ENCODE measurements at places on chromosomes 4 and X. TPM values are rescaled to one million over a fixed set of nuclear protein-coding genes. Genes with fewer than 3 reads are reported as not detected.
A peak's percentile ranks its signal among the peaks of the same experiment; 100 is the strongest.

DNA sequence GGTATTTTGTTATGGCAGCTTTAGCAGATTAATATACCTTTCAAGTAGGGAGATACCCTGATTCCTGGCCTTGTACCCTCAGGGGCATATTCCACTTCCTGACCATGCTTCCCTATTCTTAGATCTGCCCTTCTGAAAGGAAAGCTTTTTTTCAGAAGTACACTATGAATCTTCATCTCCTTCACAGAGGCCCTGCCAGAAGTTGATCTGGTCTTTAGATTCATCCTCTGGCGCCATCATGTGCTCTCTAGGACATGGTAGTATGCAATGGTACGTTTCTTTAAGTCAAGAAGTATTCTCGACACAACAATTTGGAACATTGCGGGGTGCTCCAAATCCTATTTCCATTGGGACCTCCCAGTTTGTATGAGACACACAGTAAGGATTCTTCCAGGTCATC, 39.6 kb upstream of the DIPK2B start:
- DNase-seq: no peak

GRCh38 chrX:9557091-9557490, 92.2 kb downstream of the TBL1X start:
- DNase-seq: no peak

DNA sequence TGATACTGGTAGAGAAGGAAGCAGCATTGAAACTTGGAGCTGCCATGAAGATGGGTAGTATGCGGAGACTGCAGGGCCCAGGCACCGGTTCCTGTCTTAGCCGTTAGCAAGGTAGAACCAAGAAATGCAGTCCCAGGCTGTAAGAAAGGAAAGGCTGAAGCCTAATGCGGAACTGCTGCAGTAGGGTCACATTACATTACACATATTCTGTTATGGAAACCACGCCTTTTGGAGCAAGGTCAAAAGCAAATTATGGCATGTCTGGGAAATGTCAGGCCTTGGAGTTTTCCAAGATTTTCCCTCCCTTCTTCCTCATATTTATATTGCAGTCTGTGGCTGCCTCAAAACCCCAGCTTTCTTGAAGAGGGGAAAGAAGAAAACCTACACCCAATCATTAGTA, 204.8 kb upstream of the RASGEF1B start:
- no peak for DNase-seq

GRCh38 chrX:153900831-153901752, 3.4 kb upstream of the AVPR2 start:
- peak; percentile 35 for DNase-seq

DNA sequence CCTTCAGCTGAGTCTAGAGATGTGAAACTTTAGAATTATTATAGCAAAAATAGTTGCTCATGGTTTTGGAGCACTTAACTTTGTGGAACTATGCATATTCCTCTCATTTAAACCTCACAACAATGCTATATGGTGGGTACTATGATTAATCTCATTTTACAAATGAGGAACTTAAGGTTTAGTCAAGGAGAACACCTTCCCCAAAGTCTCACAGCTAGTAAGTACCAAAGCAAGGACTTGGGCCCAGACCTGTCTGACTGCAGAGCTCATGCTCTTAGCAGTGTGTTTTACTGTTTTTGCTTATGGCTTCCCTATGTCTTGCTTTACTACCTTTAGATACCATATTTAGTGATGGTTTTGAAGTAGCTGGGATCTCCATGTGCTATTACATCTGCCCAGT, 5.1 kb downstream of the UBE2A start:
- DNase-seq: no peak

DNA sequence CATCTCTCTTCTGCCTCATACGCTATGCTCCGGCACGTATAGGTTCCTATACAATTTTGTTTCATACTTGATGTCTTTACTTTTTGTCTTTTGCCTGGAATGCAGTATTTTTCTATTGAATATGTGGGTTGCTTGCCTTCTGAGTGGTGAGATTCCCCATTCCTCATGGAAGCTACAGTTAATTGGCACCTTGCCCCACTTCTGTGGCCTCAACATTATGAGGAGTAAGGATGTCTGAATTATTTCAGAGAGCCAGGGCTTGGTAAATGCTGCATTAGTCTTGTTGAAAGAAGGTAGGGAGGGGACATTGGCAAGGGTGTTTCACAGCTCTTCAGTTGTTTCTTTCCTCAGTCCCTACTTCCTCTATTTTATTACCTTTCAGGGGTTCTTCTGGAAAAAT, 23.0 kb downstream of the CDKL5 start:
- no peak for DNase-seq

GRCh38 chrX:37976153-37976552, 30.2 kb upstream of the SYTL5 start:
- DNase-seq: no peak

GRCh38 chr4:124555959-124556358, 156.6 kb downstream of the ANKRD50 start:
- DNase-seq: no peak

- no peak for DNase-seq
Measured at GRCh38 chrX:107107459-107107858, 11.2 kb downstream of the RBM41 start.

DNA sequence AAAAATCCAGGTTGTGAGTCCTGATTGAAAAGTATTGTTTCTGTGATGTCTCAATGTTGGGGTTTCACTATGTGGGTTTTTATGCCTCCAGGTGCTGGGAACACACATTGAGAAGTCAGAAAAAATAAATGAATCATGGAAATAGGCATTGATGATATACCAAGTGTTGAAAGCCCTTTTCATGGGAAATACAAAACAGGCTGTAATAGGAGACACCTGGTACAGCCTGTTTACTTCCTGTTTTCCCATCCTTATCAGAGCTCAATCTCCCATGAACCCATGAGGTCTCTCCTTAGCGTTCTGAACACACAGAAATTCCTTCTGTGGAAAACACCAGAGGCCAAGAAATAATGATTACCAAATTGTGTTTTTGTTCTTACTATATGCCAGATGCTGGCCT, 106.3 kb upstream of the BOD1L1 start:
- DNase-seq: no peak

DNA sequence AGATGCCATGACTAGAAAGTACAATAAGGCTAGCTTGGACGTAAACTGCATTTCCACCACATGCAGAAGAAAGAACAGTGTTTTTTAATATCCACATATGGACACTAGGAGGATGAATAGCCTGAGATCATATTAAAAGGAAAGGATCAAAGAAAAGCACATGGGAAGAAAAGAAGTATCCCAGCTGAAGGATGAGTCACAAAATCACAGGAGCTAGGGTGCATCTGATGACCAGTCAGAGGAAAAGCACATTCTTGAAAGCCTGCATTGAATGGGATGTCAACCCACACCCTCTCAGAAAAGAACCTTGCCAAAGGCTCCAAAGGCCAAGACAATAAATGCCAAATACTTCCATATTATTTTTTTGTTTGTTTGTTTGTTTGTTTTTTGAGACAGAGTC, 56.8 kb upstream of the PRDX4 start:
- no peak for DNase-seq

DNA sequence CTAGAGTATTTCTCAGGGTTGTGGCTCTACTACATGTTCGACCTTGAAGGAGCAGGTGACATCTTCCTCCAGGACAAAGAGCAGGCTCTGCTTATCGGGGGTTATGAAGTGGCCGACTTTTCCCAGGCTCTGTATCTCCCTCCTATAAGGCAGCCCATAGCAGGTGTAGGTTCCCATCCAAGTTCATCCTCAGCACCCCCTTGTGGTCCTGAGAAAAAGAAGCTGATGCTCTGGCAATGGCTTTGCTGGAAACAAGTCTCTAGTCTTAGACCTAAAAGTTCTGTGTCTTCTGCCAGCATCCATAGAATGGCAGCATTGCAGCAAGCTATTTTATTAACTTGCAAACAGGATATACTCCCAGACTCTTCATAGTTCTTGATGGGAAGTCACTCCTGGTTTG, 836.6 kb upstream of the PRKX start:
- no peak for DNase-seq

- DNase-seq: no peak
Measured at GRCh38 chr4:8439168-8439567, 1.4 kb downstream of the ACOX3 start.

ARHGAP4 gene
- 17.9 TPM for total RNA-seq

NSUN7 gene
- 37.4 TPM for total RNA-seq

SLC34A2 gene
- total RNA-seq: 0.12 TPM

NPFFR2 gene
- total RNA-seq: 2.1 TPM

UCP1 gene
- total RNA-seq: 0.28 TPM

ATP2B3 gene
- not detected for total RNA-seq

F11 gene
- not detected for total RNA-seq

AKAP14 gene
- not detected for total RNA-seq
